ENCODE measurements at places on chromosomes 5 and 9.

DNA sequence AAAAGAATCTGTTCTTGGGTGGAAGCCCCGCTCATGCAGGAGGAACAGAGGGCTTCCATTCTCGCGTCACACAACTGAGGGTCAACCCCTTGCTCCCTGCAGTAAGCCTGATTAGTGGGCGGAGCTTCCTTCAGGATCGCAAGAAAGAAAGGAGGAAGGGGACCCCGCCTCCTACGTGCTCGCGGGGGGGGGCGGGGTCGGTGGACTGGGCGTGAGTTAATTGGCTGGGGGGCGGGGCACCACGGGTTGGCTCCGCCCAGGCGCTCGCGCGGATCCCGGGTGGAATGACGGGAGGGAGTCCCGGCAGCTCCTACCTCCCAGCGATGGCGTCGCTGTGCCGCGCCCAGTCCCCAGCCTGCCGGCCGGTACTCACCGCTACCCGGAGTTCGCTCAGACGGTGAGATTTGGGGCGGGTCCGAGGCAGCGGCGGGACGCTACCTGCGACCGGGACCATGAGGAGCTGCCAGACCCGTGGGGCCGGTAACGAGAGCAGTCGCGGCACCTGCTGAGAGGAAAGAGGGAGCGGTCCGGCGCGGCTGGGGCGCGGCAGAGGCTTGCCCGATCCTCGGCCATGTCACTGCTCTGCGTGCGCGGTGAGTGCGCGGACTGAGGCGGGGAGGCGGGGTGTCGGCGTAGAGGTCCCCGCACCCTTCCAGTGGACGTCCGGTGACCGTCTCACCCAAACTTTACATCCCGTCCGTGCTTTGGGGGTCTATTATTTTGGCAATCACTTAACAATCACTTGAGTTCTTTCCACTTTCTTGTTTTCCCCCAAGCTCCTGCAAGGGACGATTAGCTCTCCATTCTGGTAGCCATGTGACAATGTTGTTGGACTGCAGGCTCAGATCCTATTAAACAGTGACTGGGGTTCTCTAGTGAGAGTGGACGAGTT, at the start of gene UNC13B:
Gene UNC13B, plus strand, starts transcription at position 297 of the 892 bp plus-strand sequence. Its CDS starts 275 bp downstream, at position 572.
- DNase-seq, result peak; percentile 75

DNA sequence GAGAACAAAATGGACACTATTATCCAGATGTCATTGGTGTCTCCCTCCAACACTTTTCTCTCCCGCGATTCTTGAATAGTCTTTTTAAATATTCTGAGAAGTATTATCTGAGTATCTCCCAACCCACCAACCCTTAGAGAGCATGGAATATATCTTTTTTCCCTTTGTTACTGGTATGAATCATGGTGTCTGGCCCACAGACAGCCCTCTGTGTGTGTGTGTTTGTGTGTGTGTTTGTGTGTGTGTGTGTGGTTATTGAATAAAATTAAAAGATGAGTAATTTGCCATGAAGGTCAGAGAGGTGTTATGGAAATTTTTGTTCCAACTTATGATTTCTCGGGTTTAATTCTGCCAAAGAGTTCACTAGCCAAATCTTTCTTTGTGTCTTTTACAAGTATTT, 47.7 kb downstream of the CAMK4 start:
- DNase-seq, result no peak

DNA sequence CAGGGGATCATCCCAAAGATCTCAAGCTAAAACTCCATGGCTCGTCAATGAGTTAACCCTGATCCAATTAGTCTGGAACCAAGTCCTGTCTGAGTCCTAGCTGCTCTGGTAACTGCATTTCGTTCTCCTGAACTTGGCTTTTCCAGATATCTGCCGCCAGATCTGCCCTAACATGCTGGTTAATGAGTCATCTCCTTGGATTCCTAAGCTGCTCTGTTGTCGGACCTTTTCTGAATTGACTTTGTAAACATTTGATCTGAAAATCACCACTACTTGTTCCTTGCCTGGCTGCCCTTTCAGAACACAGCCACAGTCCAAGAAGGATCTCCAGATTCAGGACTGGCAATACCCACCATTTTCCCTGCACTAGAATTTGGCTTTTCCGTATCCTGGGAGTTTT, 473.0 kb downstream of the ZSWIM6 start:
- DNase-seq, result no peak

- DNase-seq, result no peak
Observed at GRCh38 chr5:11182441-11183080, 421.5 kb upstream of the DAP start.

DNA sequence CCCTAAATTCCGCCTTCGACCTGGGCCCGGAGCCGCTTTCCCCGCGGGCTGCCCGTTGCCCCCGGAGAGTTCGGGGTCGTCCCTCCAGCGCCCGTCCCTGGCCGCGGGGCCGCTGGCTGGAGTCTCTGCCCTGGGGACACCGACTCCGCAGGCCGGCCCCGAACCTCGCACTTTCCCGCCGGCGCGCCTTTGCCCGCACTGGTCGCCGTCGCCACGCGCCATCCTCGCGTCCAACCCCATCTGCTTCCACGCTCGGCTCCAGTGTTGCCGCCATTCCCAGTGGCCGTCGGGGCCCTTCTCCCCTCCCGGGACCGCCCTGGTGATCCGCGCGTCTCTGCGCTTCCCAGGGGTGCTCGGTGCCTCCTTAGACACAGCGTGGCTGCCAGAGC, 11.0 kb downstream of the LHX3 start:
- DNase-seq, result no peak

DNA sequence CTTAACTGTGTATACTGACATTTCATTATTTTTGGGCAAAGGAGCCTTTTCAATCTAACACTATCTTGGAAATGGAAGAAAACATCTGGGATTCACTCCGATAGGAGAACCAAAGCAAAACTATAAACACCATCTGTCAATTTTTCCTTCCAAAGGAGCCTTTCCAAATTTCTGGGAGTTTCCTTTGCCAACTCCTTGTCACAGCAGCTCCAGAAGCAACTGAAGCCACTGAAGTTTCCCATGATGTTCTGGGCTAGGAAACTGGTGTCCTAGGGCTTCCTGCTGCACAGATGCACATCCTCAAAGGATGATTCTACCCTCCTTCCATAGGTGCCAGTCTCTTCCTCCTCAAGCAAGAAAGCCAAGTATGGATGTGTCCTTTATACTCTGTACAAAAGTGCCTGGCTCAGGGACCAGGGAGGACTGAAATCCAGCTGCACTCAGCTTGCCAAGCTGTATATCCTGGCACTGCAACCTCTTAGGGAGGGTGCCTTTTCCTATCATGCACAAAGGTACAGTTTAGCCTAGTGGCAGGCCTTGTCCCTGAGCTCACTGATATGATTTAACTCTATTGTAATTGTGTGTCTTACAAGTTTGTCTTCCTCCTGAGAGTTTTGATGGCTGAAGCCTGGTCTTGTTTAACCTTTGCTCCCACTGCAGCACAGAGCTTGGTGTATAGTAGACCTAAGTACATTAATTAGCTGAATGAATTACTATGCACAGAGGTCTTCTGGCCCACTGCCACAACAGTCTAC, 8.4 kb upstream of the UBAP1 start:
- no peak for DNase-seq

- no peak for DNase-seq
Observed at GRCh38 chr5:36505021-36505420, 101.4 kb upstream of the SLC1A3 start.

- no peak for DNase-seq
Observed at GRCh38 chr5:11104210-11104609, 343.2 kb upstream of the DAP start.

GRCh38 chr5:121019734-121020133, 555.6 kb downstream of the PRR16 start:
- no peak for DNase-seq

GRCh38 chr9:88183798-88184495, 45.7 kb upstream of the SPATA31C2 start:
- DNase-seq, result no peak

DNA sequence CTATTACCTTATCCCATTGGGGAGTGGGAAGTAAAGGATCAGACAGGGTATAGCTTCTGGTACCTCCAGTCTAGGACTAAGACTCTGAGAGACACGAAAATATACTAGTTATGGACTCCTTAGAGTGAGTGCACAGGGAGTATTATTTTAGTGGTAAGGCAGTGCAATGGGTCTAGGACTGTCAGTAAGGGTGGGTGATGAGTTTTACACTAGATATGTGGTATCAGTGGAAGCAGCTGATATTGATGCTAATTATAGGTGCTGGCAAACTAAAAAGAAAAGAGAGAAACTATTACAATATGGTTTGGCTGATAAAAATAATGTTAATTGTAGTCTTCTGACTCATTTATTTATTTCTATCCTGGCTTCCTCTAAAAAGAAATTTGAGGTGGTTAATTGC, 118.6 kb downstream of the UNC13B start:
- DNase-seq, result no peak

- DNase-seq, result no peak
Observed at GRCh38 chr9:137943655-137944054, 66.1 kb downstream of the CACNA1B start.

- no peak for DNase-seq
Observed at GRCh38 chr5:7671381-7671993, 179.4 kb downstream of the CFAP90 start.

- no peak for DNase-seq
Observed at GRCh38 chr5:143952809-143953208, 140.8 kb downstream of the HMHB1 start.

- no peak for DNase-seq
Observed at GRCh38 chr5:3794611-3795010, 199.0 kb downstream of the IRX1 start.

GRCh38 chr9:38084556-38084880, 15.5 kb upstream of the SHB start:
- DNase-seq, result no peak

GRCh38 chr9:32942755-32943460, 58.5 kb downstream of the APTX start:
- no peak for DNase-seq

DNA sequence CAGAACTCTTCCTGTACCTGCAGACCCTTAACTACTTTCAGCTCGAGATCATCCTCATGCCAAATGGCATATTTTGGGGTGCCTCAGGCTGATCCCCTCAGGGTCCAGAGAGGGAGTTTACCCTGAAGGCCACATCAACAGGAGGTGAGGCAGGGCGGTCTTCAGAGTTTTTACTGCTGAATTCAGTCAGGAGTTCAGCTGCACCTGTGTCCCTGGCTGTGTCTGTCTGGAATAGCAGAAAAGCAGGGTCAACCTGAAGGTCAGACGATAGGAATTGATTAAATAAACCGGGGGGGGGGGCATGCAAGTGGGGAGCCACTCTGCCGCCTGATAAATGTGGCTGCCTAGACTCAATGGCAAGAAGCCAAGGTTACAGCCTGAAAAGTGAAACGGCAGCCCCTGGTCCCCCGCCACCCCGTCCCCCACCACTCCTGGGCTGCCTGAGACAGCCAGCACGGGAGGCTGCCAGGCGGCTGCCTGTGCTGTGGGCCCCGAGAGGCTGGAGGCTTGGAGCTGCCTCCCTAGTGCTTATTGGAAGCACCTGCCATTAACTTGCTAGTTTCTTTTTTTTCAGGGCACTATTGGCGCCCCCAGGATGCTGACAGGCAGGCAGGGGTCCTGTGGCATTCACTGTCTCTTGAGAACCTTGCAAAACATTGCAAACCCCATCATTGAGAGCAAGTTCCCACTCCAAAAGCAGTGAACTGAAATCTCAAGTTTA, 182.7 kb upstream of the PPP1R26 start:
- no peak for DNase-seq

GRCh38 chr9:89473762-89474469, 24.0 kb downstream of the SEMA4D start:
- no peak for DNase-seq

- DNase-seq, result no peak
Observed at GRCh38 chr9:108663422-108663821, 192.4 kb downstream of the ACTL7B start.

GRCh38 chr9:122116040-122116439, 22.9 kb upstream of the TTLL11 start:
- no peak for DNase-seq

DNA sequence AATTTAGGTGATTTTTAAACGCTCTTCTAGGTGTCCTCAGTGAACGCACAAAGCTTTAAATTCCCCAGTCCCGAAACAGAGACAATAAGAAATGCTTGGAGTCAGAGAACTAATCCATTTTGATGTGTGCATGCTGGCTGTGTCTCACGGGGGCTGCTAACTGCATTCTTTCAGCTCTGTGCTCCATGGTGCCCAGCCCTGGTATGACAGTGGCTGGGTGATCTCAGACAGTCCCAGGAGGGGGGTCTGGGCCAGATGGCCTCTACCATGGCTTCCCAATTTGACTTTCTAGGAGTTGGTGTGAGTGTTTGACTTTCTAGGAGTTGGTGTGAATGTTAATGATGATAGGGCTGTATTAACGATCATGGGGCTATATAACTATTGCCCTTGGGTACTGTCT, 12.1 kb downstream of the OLFM1 start:
- DNase-seq, result no peak

GRCh38 chr9:72315510-72316311, 49.3 kb downstream of the ZFAND5 start:
- DNase-seq, result peak; percentile 93

DNA sequence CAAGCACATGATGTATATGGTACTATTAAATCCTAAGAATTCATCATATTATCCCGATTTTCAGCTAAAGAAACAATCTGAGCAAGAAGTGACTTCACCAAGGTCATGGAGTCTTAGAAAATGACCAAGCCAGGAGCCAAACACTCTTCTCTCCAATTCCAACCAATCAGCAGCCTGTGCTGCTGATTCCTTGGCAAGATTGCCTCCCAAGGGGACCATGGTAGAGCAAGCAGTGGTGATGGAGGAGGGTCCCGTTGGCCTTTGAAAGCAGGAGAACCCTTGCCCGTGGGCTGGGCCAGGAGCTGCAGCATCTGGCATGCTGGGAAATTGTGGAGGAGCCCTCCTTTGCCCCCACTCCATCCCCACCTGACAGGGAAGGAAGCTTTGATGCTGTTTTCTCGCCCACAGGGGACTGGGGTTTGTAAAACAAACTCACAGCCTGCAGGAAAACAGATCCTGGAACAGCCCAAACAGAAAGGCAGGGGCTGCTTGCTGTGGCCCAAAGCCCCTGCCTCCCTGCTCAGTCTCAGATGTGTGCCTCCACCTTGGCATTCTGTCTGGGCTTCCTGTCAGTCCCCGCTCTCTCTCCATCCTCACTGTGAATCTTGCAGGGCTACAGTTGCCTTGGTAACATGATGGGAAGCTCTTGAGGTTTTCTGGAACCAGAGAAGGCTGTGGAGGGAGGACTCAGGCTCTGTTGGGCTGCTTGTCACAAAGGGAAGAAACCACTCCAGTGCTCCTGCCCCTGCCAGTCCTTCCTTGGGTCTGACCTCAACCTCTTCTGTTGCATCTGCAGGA, 70.8 kb upstream of the HSPA9 start:
- no peak for DNase-seq

DNA sequence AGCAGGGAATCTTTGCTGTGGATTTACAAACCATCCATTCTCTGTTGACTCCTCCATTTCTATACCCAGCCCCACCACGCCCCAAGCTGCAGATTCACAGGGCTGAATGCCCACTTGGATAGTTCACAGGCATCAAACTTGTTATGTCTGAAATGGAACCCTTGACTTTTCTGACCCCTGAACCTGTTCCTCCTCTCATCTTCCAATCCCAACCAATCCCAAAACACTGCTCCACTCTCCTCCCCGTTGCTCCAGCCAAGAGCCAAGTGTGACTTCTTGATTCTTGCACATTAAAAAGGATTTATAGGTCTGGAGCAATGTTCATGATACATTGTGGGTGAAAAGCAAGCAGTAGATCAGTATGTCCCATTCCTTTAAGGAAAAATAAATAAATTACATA, 145.6 kb downstream of the DAB2IP start:
- no peak for DNase-seq
